ENCODE measurements at places on chromosomes 16 and 17.

DNA sequence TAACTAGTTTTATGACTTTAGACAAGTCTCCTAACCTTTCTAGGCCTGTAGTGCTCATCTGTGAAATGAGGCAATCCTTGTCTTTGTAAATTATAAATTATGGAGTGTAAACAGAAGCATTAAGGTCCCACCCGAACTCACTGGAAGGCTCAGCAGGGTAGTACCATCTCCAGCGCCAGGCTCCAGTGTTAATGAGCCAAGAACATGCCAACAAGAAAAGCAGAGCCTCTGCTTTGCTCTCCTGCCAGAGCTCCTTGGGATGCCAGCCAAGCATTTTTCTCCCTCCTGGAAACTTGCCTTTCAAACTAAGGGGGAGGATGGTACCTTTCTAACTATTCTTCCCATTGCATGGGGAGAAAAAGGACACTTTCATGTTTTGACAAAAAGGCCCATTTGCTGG lies 14.9 kb downstream of the LIMD2 start:
- DNase-seq, result no peak

DNA sequence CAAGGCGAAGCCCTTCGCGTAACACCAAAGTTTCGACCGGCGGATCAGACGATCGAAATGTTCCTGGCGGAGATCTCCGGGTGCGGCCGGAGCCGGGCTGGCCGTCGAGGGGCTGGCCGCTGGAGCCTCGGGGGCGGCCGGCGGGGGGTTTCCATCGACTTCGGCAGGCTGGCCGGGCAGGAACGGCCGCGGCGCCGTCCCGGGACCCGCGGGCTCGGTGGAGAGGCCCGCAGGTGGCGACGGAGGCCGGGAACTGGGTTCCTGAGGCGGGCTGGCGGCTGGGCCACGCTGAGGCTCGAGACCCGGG lies 1.1 kb downstream of the EPOP start:
- no peak for DNase-seq

- no peak for DNase-seq
These were observed 16.0 kb downstream of the SMIM36 start for GRCh38 chr17:55495239-55495638.

DNA sequence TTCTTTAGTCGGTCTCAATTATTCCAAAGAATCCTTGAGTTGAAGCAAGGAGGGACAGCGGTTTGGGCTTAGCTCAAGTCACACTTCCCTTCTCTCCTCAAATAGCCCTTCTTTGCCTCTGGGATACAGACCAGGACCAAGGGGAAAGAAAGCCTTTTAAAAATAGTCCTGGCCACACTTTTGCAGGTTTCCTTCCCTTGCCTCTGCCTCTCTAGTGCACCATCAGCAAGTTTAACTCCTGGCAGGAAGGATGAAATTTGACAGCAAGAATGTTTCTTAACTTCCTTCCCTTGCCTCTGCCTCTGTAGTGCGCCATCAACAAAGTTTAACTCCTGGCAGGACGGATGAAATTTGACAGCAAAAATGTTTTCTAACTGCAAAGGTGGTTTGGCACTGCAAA lies 7.2 kb upstream of the G6PC1 start:
- DNase-seq, result no peak

- DNase-seq, result no peak
These were observed 69.3 kb downstream of the STXBP4 start for GRCh38 chr17:55037828-55038227.

GRCh38 chr17:73317513-73318426 lies 6.0 kb upstream of the CDC42EP4 start:
- DNase-seq, result no peak

GRCh38 chr17:65393514-65393913 lies 167.9 kb downstream of the AXIN2 start:
- no peak for DNase-seq

GRCh38 chr17:67280279-67280678 lies 35.3 kb upstream of the HELZ start:
- DNase-seq, result no peak

DNA sequence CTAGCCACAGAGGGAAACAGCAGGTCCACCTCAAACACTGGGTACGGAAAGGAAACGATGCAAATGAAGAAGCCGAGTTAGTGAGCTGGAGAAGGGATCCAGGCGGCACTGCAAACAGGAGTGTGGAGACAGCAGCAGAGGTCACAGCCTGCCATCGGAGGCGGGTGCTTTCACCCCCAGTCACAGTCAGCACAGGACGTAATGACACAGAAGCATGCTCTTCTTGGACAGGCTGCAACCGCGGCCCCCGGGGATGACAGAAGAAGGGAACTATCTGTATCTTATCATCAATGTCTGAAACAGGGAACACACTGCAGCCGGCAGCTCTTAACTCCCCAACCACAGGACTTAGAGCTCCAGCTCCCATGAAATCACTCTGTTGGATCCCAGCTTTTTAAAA lies 16.1 kb upstream of the SLC38A8 start:
- DNase-seq, result no peak

DNA sequence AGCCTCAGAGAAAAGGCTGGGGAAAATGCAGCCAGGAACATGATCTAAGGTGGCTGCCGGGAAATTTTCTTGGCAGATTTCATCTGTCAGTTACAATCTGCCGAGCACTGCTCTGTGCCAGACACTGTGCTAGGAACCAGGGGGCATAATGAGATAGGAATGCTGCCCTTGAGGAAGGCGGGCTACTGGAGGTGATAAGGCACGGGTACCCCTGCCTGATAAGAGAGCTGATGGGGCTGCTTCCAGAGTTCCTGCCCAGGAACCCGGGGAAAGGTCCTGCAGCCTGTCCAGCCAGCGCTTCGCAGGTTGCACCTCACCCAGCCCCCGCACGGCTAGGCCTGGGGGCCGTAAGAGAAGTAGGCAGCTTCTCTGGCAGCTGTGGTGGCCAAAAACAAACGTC lies 3.1 kb downstream of the SCNN1G start:
- no peak for DNase-seq

DNA sequence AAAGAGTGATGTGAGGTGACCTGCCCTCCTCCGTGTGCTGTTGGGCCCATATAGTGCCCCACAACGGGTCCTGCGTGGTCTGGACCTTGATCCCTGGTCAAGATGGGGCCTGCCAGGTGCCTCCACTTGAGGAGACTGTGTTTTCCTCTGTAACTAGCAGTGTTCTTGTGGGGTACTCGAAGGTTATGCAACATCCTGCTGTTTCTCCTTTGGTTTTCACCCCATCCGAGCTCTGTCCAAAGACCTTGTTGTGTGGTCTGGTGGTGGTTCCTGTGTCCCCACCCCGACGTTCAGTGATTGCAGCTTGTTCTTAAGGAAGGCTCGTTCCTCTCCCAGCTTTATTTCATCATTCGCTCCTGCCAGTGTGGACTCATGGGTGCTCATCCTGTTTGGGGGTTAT lies 38.7 kb upstream of the ZNF750 start:
- no peak for DNase-seq

DNA sequence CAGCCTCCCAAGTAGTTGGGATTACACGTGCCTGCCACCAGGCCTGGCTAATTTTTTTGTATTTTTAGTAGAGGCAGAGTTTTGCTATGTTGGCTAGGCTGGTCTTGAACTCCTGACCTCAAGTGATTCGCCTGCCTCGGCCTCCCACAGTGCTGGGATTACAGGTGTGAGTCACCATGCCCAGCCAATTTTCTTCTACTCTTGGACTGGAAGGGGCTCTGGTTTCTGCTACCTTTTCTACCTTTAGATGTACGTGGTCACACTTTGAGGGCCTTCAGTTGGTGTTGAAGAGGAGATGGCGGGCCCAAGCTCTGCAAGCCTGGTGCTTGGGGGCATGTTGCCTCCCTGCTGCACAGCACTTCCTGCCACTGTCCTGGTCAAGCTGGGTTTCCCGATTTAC lies 173.6 kb downstream of the PRKCA start:
- no peak for DNase-seq

GRCh38 chr17:4261452-4261851 lies 2.3 kb downstream of the ANKFY1 start:
- no peak for DNase-seq

- no peak for DNase-seq
These were observed 24.9 kb upstream of the CRYM start for GRCh38 chr16:21302898-21303528.

DNA sequence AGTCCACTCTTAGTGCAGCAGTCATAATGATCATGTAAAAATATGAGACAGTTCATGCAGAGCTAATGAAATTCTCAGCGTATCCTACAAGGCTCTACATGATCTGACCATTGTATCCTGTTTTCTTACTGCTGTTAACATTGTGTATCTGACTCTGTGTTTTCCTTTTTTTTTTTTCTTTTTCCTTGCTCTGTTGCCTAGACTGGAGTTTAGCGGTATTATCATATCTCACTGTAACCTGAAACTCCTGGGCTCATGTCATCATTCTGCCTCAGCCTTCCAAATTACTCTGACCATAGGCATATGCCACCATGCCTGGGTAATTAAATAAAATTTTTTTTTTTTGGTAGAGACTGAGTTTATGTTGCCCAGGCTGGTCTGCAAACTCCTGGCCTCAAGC lies 12.1 kb downstream of the DUS2 start:
- DNase-seq, result no peak

DNA sequence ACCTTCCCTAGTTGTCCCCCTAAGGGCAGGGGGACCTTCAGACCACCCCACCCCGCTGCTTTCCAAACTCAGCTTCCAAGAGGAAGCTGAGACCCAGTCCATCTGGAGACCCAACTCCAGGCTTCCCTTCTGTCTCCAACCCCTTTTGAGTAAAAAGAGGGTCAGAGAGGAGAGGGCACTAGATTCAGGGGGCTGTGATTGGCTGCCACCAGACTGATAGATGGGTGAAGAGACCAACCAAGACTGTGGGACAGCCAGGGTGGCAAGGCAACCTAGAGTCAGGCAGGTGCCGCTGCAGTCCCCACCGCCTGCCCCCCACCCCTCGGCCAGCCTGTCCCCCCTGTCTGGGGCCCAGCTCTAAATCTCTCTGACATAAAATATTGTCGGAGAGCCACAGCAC lies 92.5 kb downstream of the SDK2 start:
- DNase-seq, result no peak

GRCh38 chr17:19747159-19747719 lies 859 bp downstream of the ALDH3A1 start:
- no peak for DNase-seq

GRCh38 chr16:49084628-49085390 lies 196.8 kb downstream of the CBLN1 start:
- no peak for DNase-seq

DNA sequence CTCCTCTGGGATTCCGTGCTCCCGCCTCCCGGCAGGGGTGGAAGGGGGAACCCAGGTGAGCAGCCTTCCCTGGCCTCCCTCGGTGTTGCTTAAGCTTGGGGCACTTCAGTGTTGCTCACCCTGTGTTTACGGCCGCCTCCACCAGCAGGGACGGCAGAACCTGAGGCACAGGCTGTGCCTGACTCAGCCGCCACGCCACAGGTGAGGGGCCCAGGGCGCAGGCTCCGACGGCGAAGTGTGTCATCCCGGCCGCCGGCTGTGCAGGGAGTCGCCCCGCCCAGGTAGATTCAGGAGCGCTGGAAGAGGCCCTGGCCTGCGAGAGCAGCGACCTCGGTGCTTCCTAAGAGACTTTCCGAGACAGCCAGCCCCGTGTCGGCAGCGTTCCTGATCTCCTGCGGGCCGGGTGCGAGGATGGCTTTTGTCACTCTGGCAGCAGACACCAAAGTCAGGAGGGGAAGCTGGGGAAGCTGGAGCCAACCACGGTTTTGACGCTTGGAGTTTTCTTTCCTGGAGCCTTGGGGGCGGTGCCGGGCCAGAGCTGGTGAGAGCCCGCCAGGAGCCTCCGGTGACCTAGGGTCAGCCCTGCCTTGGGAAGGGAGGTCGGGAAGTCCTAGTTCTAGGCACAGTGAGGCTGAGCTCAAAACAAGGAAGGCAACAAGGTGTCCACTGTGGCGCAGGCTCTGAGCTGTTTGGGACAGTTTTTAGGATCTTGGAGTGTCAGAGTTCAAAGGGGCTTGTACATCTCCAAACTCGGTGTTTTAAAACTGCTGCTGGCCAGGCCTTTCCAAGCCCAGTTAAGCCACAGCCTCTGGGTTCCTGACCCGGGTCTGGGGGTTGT lies 2.1 kb downstream of the GSE1 start:
- DNase-seq, result no peak

DNA sequence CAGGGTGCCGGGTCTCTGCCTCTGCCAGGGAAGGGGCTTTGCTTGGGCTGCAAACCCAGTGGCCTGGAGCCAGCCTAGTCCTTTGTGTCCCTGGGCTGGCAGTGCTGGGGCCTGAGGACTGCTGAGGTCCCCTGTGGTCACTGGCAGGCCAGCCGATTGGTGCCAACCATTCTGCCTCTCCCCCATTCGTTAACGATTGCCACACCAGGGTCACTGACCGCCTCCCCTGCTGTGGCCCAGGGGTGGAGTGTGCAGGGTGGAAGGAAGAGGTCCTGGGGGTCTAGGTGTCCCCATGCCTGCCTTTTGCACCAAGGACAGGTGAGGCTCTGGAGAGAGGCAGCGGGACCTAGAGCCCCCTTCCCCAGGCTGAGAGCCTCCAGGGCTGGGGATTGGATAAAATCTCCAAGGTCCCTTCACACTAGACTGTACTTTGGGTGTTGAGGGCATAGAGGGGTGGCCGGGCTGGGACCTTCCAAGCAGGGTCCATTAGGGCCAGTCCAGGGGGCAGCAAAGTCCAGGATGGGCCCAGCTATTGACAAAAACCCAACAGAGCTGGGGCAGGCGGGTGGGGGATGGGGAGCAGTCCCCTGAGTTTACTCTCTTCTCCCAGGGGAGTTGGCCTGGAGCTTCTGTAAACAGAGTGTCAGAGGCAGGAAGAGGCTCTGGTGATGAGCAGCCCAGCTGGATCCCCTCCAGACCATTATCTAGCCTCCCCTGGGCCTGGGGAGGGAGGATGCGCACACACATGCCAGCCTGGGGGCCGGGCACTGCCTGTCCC lies 1.1 kb downstream of the VASN start:
- DNase-seq, result no peak

DNA sequence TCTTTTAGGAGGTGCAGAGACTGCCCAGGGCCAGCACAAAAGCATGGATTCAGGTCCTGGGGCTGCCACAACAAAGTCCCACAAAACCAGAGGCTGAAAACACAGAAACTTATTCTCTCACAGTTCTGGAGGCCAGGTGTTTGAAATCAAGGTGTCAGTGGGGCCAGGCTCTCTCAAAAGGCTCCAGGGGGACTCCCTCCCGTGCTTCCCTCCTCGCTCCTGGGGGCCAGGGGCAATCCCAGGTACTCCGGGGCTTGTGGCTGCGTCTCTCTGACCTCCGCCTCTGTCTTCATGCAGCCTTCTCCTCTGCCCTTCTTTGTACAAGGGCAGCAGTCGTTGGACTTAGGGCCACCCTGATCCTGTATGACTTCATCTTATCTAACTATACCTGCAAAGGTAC lies 8.3 kb upstream of the RBFOX3 start:
- DNase-seq, result no peak

DNA sequence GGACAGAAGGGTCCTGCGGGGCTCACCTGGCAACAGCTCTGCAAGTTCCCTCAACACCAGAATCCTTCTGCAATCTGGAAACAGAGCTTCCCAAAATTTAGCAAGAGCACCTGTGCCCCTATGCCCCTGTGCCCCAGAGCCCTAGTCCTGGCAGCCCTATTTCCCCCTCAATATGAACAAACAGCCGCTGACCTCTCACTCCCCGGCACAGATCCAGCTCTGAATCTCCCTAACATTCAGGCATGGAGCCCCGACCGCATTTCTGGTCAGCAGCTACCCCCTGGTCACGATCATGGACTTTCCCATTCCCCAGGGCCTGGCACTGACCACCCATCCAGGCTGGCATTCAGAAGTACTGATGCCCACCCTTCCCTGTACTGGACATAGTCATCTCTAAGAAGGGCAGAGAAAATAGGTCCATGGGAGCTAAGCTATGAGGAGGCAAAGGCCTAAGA lies 110.8 kb upstream of the SMURF2 start:
- no peak for DNase-seq
